ENCODE measurements at places on chromosomes 5 and 9. TPM values are rescaled to one million over a fixed set of nuclear protein-coding genes. Genes with fewer than 3 reads are reported as not detected.

DNA sequence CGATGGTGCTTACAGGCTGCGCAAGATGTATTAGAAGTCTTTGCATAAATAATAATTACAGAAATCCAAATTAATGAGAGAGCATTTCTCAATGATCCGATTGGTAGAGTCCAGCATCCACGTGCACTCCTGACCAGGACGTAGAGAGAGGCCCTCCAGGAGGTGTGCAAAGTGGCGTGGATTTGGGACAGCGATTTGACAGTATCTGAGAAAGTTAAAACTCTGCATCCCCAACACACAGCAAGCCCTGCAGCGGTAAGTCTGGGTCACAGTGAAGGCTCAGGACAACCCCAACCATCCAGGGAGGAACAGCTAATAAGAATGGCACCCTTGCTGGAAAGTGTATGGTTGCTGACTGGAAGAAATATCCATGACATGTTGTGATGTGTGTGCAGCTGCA, 180.2 kb downstream of the AUH start:
- no peak for DNase-seq

GRCh38 chr9:109311731-109312130, 9.1 kb downstream of the EPB41L4B start:
- peak; percentile 30 for DNase-seq

- DNase-seq = no peak
Observed at GRCh38 chr5:61322738-61323725, 9.0 kb upstream of the ZSWIM6 start.

- no peak for DNase-seq
Observed at GRCh38 chr5:69284203-69284602, 48.4 kb downstream of the CCDC125 start.

The ADCY2 gene
- not detected for polyA plus RNA-seq

The INSL6 gene
- polyA plus RNA-seq = not detected

All from mammary epithelial cell (primary cell).